Panc1 (cell line): ENCODE measurements at places on chromosomes 4 and X. TPM values are rescaled to one million over a fixed set of nuclear protein-coding genes. Genes with fewer than 3 reads are reported as not detected.

GRCh38 chr4:22670956-22671355 is 21.8 kb upstream of the GBA3 start:
- no peak for DNase-seq

- no peak for DNase-seq
These were observed 385 bp downstream of the LYAR start for GRCh38 chr4:4289597-4289940.

DNA sequence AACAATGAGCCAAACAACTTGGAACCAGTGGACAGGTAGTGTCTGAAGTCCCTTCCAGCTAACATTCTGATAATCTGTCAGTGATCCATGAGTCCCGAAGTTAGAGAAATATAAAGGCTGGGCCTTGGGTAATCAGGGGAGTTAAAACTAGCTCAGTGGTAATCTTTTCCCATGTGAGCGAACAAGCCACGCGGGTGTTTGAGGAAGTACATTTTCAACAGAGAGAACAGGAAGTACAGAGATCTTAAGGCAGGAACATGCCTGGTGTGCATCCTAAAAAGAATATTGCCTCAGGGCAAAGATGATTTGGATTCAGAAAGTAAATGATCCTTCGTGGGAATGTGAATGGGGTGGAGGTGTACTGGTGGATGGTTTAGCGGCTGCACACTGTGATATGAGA is 42.9 kb downstream of the FNIP2 start:
- no peak for DNase-seq

DNA sequence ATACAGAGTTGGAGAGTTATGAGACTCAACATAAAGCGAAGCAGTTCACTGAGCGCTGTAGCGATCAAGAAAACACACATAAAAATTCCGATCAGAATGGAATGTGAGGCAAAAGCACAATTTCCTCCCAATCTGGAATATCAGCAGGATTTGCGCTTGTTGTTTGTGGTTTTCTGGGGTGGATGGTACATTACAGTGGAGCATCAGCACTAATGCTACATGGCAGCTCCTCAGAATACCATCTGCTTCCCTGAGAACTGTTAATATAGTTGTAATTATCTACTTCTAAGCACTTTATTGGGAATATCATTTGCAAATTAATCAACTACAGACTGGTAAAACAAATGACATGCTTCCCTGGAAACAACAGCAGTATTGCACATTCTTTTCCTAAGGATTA is 324.1 kb upstream of the PPARGC1A start:
- no peak for DNase-seq

GRCh38 chr4:161256172-161256571 is 907.6 kb downstream of the FSTL5 start:
- no peak for DNase-seq

- DNase-seq: no peak
These were observed 187.0 kb upstream of the S100G start for GRCh38 chrX:16462912-16463311.

DNA sequence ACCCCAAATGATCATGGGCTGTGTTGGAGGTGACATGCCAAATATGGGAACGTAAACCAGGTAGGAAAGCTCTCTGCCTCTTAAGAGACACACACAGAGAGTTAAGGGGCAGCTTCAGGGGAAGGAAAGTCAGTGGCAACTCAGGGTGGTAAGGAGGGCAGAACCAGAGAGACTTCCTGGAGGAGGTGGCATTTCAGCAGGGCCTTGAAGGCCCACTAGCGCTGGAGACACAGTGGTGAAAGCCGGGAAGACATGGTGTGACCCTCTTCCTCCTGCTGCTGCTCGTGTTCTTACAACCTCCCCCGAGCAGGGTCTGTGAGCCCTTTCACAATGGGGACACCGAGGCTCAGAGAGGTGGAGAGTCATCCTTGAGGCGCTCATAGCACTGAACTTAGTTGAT is 68.2 kb downstream of the SORCS2 start:
- no peak for DNase-seq

DNA sequence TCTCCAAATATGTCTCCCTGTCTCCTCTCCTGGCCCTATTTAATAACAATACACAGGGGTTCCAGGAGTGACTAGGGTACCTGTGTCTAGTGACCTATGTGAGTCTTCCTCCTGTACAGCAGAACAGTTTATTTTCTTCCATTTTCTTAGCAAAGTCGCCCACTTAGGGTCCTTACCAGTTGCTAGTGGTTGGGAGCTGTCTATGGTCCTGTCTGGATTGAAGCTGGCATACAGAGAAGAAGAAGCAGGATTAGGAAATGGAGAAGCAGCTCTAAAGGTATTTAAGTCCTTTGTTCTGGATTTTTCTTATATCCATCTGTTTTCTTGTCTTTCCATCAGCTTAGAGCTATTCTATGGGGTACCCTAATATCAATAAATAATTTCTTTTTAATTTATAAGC is 587.1 kb upstream of the CPEB2 start:
- DNase-seq: no peak

GRCh38 chrX:25650216-25650820 is 487.8 kb upstream of the MAGEB18 start:
- no peak for DNase-seq

- no peak for DNase-seq
These were observed 9.0 kb upstream of the CHIC2 start for GRCh38 chr4:54073271-54073880.

- no peak for DNase-seq
These were observed 247 bp upstream of the PPA2 start for GRCh38 chr4:105474099-105474518.

DNA sequence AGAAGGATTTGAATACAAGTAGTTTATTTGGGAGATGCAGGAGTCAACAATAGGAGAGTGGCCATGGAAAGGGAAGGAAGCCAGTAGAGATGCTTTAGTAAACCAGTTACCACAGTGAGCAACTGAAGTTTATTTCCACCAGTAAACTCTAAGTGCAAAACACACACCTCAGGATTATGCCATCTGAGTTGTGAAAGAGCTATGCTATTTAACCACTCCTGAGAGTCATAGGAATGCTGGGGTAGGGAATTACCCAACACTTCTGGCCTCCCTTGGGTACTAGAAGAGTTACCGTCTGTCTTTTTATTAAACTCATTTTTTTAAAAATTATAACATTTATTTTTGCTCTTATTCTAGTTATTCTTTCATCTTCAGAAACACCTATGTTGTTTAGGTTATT is 834.6 kb upstream of the AMOT start:
- no peak for DNase-seq

- DNase-seq: no peak
These were observed 163.2 kb downstream of the FRAS1 start for GRCh38 chr4:78220283-78220682.

DNA sequence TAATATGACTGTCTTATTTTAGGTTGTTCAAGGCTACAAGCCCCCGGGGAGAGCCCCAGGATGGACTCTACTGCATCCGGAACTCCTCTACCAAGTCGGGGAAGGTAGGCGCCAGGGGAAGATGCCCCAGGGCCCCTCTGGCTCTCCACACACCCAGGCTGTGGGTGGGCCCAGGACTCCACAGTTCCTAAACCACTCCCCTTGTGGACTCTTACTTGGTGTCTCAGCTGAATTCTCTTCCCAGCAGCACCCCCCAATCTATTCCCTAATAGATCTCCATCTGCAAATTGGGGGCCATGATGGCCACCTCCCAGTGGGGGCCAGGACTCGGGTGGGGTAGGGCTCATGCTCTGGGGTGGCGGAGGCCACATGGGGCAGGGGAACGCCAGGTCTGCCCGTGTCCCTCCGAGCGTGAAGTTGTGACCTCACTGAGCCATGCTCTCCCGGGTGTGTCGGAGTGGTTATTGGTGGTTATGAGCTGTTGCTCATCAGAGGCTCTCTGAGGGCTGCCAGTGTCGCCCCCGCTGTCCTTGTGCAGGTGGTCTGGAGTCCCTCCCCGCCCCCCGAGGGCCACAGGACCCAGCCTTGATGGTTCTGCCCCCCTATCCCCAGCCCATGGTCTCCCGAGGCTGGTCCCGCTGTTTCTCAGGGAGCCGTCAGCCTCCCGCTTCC is 11.2 kb upstream of the ADD1 start:
- no peak for DNase-seq

DNA sequence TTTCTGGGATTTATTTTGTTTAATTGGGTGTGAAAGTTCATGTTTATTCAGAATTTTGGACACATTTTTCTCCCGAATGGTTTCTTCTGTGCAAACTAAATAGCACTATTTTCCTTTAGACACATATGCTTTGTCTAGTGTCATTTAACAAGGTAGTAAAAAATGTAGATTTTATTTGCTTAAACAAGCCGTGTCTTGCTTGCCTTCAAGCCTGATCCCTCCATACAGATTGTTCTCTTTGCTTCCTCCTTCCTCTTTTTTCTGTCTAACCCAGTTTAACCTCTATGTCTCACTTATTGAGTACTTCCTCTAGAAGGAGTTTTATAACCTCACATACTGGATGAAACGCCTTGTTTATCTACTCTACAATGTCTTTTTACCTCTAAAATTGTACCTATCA is 211.8 kb downstream of the NPFFR2 start:
- no peak for DNase-seq

DNA sequence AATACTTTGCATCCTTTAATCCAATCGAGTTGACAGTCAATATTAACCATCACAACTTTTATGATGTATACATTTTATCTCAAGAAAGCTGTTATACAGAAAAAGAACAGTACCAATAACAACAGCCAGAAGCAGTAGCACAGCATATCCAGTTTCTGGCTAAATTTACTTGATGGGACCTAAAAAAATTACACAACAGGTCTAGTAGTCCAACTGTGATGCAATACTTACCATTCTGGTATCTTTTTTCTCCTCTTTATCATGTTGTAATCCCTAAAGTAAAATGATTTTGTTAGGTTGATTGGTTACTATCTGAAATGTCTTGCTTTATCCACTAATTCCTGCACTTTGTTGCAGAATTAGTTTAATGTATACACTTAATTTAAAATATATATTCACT is 1150.6 kb downstream of the FAT4 start:
- DNase-seq: no peak

GRCh38 chr4:145663194-145663593 is 16.8 kb upstream of the C4orf51 start:
- no peak for DNase-seq

DNA sequence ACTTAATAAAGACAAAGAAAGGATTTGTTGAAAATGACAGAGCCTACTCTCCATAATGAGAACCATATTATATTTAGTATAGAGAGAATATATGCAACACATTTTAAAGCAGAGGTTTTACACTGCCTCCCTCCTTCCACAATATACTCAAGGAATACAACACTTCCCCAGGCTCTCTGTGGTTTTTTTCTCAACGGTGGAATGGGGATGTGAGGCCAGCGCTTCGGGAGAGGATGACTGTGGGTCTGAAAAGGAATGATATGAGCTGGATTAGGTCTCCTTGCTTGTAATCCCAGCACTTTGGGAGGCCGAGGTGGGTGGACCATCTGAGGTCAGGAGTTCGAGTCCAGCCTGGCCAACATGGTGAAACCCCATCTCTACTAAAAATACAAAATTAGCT is 348.7 kb upstream of the KLF3 start:
- no peak for DNase-seq

The RAB9B gene
- total RNA-seq: 0.62 TPM

The SHOX gene
- total RNA-seq: not detected

The SUPT20HL2 gene
- not detected for total RNA-seq

The GLRB gene
- total RNA-seq: 1.8 TPM

The RPA4 gene
- total RNA-seq: 0.23 TPM

The VCX3A gene
- not detected for total RNA-seq

The CYBB gene
- 0.23 TPM for total RNA-seq

The CYP2U1 gene
- total RNA-seq: 1.2 TPM

The SSX1 gene
- 0.13 TPM for total RNA-seq

The C1QTNF7 gene
- total RNA-seq: not detected

The ARHGAP24 gene
- 17.4 TPM for total RNA-seq

The DCX gene
- 0.13 TPM for total RNA-seq

The RAB39B gene
- total RNA-seq: 2.0 TPM

The NSG1 gene
- total RNA-seq: not detected

The YY2 gene
- total RNA-seq: 2.0 TPM

The BANK1 gene
- total RNA-seq: 3.3 TPM

The CXCL3 gene
- 0.23 TPM for total RNA-seq

The F8 gene
- 12.4 TPM for total RNA-seq

The FRMPD4 gene
- total RNA-seq: not detected

The SSX4B gene
- 0.15 TPM for total RNA-seq
